ENCODE measurements at places on chromosomes 5 and 9. TPM values are rescaled to one million over a fixed set of nuclear protein-coding genes. Genes with fewer than 3 reads are reported as not detected.

Gene SYK
- 0.56 TPM for total RNA-seq

Gene SLU7
- 40.9 TPM for total RNA-seq

Gene ZNF454
- not detected for total RNA-seq

Gene LCN12
- 2.1 TPM for total RNA-seq

Gene FOXI1
- total RNA-seq, result not detected

Gene TXNDC8
- total RNA-seq, result not detected

Gene SLCO6A1
- not detected for total RNA-seq

Gene RNF183
- total RNA-seq, result 0.27 TPM

Gene CYLC2
- total RNA-seq, result not detected

Gene PDE6A
- not detected for total RNA-seq

Gene ADRA1B
- total RNA-seq, result not detected

Gene OBP2B
- not detected for total RNA-seq

Gene SOX30
- total RNA-seq, result 0.16 TPM

Gene CDH6
- not detected for total RNA-seq

Gene GPR107
- 18.2 TPM for total RNA-seq

Gene VLDLR
- 17.1 TPM for total RNA-seq

Gene TBC1D13
- total RNA-seq, result 12.5 TPM

Gene ALDH1A1
- total RNA-seq, result not detected

Gene NRARP
- 4.4 TPM for total RNA-seq
